DMS53 (cell line): ENCODE measurements at places on chromosomes 12 and 14.

DNA sequence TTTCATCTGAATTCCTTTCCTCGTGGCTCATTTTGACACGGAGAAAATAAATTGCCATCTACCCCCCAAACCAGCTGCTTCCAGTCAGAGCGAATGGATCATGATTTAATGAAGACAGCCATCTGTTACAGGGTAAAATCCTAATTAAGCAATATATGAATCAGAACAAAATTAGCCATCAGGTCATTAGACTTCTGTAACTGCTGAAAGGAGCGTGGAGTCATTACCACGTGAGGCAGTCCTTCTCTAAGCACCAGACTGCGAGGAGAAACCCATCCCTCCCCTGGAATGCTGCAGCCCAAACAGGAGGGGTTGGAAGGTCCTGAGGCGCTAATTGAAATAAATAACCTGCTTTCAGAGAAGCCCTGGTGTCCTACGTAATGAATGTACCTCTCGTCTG, 51.1 kb upstream of the TCL1A start:
- no peak for DNase-seq

DNA sequence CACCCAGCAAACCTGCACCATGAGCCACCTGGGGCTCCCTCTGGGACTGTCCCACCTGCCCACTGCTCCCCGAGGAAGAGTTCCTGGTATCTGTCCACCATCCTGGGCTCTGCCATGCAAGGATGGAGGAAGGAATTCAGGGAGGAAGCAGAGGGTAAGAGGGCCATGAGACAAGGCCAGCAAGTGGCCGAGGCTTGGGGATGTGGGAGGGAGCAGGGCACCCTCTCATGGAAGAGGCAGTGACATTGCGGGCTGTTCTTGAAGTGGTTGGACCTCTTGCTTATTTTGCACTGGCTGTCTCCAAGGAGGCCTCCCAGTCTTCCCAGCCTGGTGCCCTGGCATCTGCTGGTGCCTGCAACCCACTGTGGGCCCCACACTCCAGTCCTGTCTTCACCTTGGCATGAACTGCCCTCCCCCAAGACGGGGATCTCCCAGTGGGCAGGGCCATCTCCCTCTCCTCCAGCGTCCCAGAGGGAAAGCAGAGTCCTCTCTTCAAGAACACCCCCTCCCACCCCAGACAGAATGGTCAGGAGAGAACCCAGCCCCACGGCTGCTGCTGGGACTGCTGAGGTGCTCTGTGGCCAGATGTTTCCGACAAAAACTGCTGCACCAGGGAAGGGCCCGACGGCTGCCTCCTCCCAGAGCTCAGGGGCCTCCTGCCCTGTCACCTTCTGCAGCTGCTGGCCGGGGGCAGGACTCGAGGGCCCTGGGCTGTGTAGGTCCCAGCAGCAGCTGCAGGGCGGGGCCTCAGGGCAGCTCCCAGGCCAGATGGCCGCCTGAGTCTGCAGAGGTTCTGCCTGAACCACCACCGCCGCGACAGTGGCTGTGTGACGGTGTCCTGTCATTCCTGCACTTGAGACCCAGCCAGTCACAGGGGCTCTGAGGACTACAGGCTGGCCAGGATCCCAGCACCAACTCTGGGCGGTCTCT, 1.8 kb upstream of the AKT1 start:
- DNase-seq, result peak; percentile 88

GRCh38 chr14:31992011-31992447, 85.1 kb upstream of the ARHGAP5 start:
- no peak for DNase-seq

DNA sequence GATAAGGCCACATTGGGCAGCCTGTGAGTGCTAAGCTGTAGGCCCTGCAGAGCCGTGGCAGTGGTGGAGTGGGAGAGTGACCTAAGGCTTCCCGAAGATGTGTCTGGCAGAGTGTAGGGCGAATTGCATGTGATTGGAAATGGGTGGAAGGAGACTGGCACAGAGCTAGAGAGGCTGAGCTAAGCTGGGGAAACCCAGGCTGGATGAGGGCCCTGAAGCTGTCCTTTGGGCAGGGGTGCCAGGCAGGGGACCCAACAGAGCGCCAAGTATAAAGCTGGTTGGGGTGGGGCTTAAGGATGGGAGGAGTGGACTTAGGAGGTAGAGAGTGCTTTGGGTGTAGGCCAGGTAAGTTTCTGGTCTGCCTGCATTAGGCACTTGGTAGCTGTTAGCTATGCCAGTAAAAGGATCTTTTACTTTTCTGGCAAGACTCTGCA, 47.9 kb downstream of the WDR20 start:
- no peak for DNase-seq

GRCh38 chr12:67980391-67980790, 8.9 kb upstream of the IFNG-AS1 start:
- DNase-seq, result no peak

- peak; percentile 83 for DNase-seq
Measured at GRCh38 chr12:52913431-52913821, 8.6 kb upstream of the KRT8 start.

DNA sequence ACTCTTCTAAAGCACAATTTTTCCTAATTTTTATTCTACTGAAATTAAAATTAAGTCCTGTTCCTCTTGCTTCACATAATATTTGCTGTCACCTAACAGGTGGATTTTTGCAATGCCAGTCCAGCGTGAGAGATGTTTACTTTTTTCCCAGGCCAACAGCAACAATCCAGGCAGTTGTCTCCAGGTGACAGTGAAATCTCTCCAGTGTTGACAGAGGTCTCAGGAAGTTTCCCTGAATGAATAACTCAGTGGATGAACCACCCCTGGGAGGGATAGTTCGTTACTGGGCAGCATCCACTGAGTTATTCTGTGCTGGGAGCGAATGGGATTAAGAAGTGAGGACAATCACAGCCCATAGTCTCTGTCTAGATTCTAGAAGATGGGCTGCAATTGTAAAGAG, 7.1 kb upstream of the NT5DC3 start:
- DNase-seq, result peak; percentile 91

DNA sequence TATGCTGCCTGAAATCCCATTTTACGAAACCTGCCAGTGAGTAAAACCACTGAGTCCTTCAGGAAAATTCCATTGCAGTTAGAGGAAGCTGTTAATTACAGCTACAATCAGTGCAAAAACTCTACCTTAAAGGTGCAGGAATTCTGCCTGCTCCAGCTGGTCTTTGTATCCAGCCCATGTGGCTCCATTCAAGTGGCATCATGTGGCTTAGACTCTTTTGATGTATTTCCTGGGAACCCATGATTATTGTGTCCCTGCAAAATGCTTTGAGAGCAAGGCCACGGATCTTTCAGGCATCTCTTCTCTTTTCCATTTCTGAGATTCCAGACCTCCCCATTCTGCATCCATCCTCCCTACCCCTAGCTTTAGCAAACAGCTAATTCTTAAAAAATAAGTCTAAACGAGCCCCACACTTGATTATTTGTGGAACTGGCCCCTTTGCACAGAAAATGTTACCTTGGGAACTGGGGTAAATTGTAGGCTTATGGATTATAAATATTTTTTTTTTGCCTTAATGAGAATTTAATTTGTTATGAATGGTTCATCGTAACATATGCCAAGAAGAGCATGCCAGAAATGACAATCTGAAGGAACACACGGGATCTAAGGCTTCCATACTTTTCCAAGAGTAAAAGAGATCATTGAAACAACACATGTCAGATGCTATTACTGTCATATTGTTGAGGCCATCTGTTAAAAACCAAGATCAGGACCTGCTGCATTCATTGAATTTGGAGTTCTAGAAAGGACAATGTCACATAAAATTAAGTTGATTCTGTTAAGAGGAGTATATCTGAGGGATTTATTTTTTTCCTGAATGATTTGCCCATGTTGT, 144.6 kb downstream of the TPH2 start:
- DNase-seq, result no peak

GRCh38 chr14:67934087-67934486, 114.5 kb downstream of the RAD51B start:
- peak; percentile 80 for DNase-seq

- peak; percentile 43 for DNase-seq
Measured at GRCh38 chr12:19402743-19403431, 36.4 kb upstream of the AEBP2 start.

DNA sequence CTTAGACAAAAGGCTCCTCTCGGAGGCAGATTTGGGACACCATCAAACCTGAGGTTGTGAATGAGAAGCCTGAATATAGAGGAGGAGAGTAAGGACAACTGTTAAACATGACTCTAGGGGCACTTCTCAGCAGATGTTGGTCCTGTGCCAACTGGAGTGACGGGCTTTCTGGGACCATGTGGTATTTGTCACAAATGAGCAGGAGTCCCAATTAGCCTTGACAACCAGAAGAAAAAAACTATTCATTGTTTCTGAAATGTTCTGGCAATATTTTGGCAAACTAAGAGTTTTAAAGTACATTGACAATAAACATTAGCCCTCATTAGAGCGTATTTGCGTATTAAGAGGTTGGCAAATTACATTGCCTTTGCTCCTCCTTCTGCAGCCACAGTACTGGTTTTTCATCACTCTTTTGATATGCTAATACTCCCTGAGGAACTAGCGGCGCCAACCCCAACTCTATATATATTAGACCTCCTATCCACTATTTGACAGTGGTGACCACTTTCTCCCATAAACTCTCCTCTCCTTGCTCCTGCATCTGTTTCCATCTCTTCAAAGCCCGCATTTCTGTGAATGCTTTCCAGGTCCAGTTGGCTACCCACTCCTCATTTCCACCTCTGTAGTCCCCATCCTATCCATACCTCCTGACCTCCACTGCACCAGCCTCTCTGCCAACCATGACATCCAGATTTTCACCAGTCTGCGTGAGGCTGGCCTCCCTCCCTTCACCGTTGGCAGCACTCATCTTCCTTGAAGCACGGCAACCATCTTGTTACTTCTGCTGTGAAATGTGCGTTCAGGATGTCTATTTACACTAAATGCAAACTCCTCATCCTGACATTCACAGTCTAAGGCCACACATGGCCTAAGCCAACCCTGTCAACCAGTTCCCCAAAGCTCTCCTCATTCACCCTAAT, 100.7 kb downstream of the ZFC3H1 start:
- no peak for DNase-seq

DNA sequence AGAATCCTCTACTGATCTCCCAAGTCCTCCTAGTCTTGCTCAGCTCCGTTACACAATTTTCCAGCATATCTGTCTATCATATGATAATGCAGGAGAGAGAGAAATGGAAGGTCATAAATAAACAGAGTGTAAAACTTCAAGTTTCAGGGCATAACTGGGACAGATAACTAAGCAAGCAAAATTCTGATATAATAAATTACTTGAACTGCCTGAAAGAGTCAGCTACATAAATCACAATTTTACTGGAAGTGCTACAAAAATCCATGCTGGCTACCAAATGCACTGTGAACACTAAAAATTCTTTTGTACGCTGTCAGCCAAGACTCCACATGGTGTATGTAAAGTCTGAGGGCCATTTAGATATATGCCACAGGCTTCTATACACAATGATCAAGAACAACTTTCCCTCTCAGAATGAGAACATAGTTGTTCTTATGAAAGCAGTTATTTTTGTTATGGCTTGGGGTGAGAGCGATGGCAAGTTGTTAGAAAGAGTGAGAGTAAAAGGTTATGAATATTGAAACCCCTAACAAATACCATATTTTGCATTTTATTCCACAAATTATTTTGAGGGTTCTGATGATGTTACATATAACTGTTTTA, 41.1 kb downstream of the GRIP1 start:
- no peak for DNase-seq

- DNase-seq, result no peak
Measured at GRCh38 chr12:127503246-127503645, 763.7 kb upstream of the TMEM132C start.

- DNase-seq, result no peak
Measured at GRCh38 chr12:45353944-45354343, 138.0 kb downstream of the ANO6 start.

DNA sequence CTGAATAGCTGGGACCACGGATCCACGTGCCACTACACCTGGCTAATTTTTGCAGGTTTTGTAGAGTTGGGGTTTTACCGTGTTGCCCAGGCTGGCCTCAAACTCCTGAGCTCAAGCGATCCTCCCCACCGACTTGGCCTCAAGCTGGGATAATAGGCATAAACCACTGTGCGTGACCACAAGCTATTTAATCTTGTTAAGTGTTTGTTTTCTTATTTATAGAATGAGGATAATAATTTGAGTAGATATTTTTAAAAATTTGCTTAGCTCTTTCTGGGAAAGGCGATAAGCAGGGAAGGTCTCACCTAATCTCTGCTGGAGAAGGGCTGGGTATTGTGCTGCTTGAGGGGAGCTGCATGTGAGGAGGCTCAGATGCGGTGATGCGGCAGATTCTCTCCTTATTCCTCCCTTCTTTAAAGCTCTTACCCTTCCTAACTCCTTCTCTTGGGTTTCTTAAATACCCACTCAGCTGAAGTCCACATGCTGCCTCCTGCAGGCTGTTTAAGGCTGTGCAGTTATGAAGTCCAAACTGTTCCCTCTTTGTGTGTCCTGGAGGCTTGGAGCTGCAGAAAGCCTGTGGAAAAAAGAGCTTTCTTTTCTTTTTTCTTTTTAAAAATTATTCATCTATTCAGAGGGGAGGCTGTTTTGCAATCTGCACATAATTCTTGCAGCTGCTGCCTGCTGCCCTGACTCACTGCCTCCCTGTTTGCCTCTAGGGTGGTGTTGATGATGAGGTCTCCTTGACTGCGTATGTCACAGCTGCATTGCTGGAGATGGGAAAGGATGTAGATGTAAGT, 37.9 kb downstream of the A2ML1 start:
- peak; percentile 84 for DNase-seq

DNA sequence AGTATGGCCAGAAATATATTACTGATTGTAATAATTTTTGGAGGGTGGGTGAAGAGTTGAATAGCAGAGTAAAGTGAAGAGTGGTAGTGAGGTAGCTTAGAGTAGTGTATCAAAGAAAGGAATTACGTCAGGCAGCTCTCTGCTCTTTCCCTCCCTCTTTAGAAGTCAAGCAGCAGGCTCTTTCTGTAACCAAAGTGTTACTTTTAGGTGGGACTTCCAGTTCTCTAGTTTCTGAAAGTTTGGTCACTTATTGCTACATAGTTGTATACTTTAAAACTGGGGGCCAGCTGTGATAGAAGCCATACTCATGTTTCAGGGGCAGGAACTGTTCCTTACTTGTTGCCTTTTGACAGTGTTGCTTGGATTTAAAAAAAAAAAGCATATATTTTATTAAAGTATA, 30.6 kb downstream of the ATF7IP start:
- DNase-seq, result no peak

- no peak for DNase-seq
Measured at GRCh38 chr14:32300136-32300535, 29.0 kb upstream of the AKAP6 start.

GRCh38 chr12:116200812-116201211, 76.7 kb downstream of the MED13L start:
- no peak for DNase-seq

GRCh38 chr12:104751594-104751993, 206.5 kb downstream of the SLC41A2 start:
- no peak for DNase-seq

DNA sequence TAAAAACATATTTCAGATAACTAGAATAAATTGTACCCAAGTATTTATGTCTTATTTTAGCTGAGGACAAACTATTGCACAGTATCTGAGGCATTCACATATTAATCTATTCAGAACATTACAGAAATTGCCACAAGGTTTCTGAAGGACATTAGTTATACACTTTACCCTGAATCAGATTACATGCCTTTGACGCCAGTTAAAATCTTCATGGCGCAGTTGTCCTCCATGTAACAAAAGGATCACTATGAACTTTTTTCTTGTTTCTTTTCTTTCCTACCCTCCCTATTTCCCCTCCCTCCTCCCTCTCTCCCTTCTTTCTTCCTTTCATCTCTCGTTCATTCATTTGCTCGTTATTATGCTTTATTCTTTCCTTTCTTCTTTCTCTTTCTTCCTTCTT, 176.6 kb upstream of the KITLG start:
- no peak for DNase-seq

GRCh38 chr12:42130672-42131402, 13.8 kb downstream of the GXYLT1 start:
- DNase-seq, result no peak
